NCI-H446 treated with DMSO at 0.1 percent for 48 hours (cell line): ENCODE measurements at places on chromosomes 2 and 18.

DNA sequence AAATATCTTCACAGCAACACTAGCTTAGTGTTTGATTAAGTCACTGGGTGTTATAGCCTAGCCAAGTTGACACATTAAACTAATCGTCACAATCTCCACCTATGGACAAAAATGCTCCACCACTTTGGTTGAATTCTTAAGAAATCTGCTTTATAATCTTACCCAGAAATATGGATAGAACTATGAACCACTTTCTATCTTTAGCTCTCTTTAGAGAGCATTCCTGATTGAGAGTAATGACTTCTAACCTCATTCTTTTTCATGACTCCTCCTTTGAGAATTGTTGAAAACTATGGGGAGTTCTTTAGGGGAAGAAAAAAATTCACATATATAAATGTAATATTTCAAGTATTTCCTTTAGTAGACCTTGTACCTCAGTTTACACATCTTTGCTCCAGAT, 1282.2 kb upstream of the ZEB2 start:
- DNase-seq: no peak

GRCh38 chr18:5604778-5605177, 61.0 kb upstream of the EPB41L3 start:
- DNase-seq: no peak

- no peak for DNase-seq
Observed at GRCh38 chr2:127012868-127013267, 94.1 kb downstream of the BIN1 start.

DNA sequence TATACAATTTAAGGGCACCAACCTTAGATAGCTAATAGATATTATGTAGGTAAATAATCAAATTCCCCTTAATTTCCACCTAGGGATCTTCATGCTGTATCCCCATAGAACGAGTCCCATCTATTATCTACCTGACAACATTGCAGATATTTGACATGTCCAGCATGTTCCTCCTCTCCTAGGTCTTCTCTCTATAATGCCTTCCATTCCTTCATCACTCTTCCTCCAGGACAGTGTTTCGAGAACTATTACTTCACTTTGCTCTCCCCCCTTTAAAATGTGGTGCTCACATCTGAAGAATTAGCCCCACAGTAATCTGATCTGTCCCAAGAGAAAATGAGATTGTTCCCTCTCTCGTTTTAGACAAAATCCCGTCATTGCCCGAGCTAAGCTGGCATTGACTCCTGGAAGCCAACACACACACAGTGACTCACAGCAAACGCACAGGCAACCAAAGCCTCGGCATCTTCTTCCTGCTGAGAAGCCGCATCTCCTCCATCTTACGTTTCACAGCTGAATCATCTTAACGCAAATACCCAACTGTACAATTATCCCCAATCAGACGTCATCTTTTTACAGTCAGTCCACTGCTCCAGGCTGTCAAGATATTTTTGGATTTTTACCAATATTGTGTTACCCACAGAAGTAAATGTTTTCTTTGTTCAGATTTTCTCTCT, 162.9 kb upstream of the AGAP1 start:
- peak; percentile 10 for DNase-seq

- no peak for DNase-seq
Observed at GRCh38 chr18:78730546-78730945, 249.1 kb upstream of the SALL3 start.

DNA sequence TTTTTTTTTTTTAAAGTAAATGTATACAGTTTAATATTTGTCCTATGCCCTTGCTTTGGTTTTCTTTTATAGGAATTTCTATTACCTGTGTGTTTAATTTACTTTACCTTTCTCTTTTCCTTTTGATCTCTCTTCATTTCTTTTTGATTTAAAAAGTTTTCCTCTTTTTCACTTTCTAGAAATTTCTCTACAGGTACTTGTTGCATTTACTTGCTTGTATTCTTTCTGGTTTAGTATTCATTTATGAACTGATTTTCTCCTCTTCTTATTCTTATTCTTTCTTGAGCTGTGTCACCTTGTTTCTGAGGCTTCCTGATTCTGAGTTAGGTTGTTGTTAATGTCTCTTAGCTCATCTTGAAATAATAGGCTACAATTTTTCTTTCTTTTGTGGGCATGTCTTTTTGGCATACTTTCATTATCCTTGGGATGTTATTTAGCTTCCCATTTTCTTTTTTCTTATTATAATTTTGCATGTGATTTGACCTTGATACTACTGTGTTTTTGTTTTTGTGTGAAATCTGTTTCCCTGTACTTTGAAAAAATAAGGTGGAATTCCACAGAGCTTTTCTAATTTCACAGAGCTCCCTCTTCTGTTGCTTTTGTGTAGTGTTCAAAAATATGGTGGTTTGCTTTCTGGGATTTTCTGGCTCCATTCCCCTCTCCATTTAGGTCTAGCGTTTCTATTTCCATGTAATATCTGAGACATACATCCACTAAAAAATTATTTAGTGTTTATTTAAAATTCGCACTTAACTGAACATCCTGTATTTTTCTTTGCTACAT, 25.5 kb upstream of the ALMS1 start:
- DNase-seq: no peak

DNA sequence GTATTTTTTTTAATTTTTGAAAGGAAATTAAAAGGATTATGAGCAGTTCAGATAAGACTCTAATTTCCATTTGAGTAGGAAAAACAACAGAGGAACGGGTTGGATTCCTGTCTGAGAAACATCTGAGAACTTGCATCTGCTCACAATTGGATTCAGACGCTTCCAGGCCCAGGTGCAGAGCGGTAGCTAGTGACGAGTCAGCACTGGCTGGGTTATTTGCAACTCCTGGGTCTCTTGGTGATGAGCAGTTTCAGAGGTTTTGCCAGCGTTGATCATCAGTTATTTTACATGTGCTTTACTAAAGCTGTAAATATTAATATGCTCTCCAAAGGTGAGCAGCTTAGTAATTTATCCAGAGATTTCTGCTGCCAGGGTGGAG, 39.1 kb upstream of the B3GNT7 start:
- DNase-seq: no peak

DNA sequence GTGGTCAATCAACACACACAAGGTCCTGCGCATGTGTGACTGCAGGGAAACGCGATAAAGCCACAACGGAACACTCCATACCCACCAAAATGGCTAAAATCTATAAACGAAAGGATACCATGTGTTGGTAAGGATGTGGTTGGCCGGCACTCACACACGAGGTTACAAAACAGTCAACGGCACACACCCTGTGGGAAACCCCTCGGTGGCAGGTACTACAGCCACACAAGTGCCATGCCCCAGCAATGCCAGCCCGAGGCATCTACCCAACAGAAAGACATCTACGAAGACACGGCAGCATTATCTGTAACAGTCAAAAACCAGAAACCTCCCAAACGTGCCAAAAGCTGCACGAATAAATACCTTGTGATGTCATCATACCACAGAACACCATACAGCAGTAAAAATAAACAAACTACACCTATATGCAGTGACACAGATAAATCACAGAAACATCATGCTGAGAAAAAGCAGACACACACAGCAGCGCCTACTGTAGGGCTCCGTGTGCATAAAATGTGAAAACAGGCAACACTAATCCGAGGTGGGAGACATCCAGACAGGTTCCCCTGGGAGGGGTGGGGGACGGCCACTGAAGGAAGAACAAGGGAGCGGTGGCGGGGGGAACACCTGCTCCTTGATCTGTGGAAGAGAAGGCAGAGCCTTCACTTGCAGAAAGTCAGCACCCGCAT, 36.7 kb downstream of the HDAC4 start:
- no peak for DNase-seq

DNA sequence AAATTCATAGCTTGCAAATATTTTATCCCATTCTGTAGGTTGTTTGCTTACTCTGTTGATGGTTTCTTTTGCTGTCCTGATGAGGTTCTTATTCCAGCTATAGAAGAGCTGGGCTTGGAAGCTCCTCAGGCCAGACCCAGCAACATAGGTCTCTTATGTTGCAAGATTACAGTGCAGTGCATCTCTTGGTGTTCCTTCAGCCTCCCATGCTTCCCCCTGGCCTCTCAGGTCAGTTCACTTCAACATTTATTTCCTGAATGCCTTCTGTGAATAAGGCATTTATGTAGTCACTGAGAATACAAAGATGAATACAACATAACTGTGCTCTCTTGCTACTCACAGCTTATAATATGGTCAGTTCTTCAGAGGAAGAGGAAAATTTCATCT, 179.0 kb upstream of the SLC39A10 start:
- DNase-seq: no peak

GRCh38 chr18:44655435-44655834, 25.3 kb upstream of the SETBP1 start:
- no peak for DNase-seq
